ENCODE measurements at places on chromosomes 12 and 14.

DNA sequence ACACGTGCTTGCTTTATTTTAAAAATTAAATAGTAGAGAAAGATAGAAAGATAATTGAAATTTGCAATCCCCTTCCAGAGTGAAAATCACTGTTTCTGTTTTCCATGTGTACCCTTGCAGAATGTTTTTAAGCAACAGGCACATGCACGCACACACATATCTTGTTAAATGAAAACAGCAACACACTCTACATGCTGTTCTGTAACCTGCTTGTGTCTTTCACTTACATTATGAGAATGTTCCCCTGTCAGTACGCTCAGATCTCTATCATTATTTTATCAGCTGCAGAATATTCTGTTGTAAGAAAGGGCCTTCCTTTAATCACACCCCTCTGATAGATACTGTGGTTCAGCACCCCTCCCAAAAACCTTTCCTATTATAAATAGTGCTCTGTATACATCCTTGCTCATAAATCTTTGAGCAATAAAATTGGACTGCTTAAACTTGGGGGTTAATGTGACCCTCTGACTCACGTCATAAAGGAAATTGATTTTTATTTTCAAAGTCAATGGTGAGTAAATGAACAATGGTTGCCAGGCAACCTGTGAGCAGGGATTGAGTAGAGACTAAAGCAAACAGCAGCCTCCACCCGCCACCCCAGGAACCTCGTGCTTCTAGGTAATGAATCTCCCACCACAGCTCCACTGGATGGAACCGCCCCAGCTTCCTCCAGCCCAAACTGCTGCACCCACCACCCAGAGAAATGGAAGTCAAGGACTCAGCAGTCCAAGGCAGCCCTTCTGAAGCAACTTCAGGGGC is 31.9 kb upstream of the CHGA start:
- DNase-seq, result no peak

GRCh38 chr12:96500693-96501092 is 11.3 kb downstream of the CFAP54 start:
- DNase-seq, result no peak

- DNase-seq, result peak; percentile 8
Observed at GRCh38 chr14:44700184-44700583, 193.1 kb upstream of the FSCB start.

DNA sequence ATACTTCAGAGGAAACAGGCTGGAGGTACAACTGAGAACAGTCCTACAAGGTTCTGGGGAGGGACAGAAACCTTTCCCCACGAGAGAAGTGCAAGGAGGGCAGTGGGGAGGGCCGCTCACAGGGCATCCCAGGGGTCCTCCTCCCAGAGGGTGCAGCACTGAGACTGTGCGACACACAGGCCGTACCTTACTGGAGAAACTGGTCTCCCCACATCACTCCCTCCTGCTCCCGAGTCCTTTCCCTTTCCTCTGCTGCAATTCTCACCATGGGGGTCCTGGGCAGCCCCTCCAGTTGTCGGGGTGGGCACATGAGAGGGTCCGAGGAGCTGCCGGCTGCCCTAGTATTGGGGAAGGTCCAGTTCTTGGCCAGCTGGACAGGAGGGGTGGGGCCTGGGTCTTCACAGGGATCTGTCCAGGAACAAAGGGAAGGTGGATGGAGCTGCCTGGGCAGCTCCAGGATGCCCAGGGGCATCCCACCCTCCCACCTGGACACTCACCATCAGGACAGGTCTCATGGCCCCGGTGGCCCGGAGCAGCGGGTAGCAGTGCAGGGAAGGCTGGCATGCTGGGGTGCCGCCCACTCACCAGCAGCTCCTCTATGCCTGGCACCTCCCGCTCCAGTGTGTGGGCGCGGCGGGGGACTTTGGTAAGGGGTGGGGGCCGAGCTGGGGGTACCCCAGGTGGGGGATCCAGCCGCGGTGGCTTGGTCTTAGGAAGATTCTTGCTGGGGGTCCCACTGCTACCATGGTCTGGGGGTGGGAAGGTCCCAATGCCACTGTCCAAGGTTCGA is 35.8 kb downstream of the NCKAP5L start:
- no peak for DNase-seq

- DNase-seq, result no peak
Observed at GRCh38 chr12:119341988-119342387, 7.5 kb downstream of the CCDC60 start.

DNA sequence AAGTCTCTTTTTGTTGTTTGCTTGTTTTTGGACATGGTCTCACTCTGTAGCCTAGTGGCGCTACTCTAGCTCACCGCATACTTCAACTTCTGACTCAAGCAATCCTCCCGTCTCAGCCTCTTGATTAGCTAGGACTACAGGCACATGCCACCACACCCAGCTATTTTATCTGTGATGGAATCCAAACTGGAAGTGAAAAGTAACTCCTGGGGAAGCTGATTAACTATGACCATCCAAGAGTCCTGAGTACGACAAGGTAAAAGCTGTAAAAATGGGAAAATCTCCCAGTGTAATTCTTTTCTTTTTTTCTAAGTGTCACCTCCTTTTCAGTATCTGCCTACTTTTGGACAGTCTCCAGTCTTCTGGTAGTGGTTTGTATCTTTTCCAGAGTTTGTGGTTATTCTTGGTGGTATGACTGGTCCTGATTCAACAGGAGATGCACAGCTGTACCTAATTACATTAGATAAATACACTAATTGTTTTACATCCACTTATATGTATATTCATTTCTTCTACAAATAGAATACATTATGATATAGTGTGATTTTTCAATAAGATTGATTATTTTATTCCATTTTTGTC is 97.8 kb downstream of the SLC6A15 start:
- peak; percentile 23 for DNase-seq

- no peak for DNase-seq
Observed at GRCh38 chr14:73786636-73787485, 64.8 kb upstream of the PTGR2 start.

GRCh38 chr12:42737398-42737797 is 147.9 kb upstream of the PRICKLE1 start:
- no peak for DNase-seq

DNA sequence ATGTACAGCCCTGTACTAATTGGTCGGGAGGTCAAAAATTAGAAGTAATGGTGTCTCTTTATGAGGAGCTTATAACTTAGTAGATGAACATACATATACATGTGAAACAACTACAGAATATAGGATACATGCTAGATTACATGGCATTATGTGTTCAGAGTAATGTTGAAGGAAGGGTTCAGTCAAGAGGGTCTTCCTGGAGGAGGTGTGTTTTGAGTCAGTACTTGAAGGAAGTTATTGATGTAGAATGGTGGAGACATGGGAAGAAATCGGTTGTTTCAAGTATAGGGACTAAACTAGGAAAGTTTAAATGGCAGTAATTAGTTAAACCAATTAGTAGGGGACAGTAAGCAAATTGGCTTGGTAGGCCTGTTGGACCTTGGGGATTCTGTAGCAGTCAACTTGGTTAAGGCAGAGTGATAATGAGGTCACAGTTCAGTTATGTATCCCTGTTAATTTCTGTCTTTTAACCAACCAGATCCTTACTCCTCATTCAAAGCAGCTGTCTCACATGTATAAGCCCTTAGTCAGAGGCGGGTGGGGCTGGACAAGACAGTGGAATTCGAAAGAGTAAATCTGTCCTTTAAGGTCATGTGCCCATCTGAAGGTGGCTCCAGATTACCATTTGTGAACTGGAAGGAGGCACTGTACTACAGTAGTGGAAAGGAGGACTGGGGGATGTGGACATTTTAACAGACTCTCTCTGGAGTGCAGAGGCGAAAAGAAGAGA is 3.5 kb upstream of the ANKRD52 start:
- no peak for DNase-seq

- no peak for DNase-seq
Observed at GRCh38 chr12:6784761-6785160, 4.6 kb upstream of the CD4 start.

GRCh38 chr12:53761306-53761705 is 9.5 kb upstream of the CISTR start:
- DNase-seq, result no peak

DNA sequence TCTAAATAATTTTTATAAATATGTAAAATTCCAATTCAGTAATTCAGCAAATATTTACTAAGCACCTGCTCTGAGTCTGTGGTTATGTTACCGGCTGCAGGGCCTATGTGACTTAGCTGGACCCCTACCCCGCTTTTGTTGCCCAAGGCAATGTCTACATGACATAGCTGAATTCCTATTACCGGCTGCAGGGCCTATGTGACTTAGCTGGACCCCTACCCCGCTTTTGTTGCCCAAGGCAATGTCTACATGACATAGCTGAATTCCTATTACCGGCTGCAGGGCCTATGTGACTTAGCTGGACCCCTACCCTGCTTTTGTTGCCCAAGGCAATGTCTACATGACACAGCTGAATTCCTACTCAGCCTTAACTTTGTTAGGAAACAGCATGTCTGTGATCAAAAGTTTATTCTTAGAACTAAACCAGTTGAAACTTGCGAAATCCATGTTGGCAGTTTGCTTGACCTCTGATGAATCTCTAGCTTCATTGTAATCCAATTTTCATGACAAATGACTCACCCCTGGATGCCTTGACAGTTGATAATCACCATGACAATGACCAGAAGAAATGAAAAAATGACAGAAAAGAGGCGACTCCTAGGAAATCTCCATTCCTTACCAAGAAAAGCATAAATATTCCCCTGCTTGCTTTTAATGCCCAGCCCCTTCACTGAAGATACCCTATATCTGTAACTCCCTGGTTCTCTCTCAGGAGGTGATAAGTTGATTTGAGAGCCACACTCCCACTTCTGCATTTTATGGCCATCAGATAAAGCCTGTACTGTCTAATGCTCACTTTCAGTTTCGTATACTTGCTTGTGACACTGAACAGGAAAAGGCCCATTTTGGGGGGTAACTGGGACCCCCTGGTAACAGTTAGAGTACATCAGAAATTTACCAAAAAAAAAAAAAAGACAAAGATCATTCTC is 148.4 kb upstream of the SYT10 start:
- DNase-seq, result peak; percentile 76

DNA sequence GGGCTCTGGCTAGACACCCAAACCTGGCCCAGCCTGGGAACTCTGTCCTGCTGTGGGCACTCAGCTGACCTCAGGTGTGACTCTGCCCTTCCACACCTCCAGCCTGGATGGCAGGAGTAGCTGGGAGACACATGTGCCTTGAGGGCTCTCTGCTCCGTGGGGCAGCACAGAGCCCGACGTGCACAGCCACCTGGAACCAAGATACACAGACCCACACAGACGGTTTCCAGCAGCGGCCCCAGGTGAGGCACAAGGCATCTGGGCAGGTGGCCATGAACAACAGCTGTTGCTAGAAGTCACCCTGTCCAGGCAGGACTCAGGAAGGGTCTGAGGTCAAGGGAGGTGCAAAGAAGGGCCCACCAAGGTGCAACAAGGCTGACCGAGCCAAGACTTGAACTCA is 5.9 kb downstream of the DEGS2 start:
- DNase-seq, result no peak

GRCh38 chr12:112837629-112838197 is 46.2 kb downstream of the RPH3A start:
- DNase-seq, result no peak

DNA sequence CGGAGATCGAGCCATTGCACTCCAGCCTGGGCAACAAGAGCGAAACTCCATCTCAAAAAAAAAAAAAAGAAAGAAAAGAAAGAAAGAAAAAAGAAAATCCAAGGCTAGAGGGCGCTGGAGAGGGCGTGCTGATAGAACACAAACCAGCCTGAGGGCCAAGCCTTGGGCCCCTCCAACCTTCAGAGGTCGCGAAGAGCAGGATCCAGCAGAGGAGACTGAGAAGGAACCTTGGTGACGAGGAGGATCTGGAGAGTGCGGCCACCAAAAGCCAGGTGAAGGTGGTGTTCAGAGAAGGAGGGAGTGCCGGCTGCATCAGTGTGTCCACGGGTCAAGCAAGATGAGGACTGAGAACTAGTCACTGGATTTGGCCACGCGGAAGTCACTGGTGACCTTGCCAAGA is 4.1 kb upstream of the DYNC1H1 start:
- DNase-seq, result no peak

GRCh38 chr12:110750784-110751461 is 8.2 kb upstream of the PPP1CC start:
- DNase-seq, result no peak

DNA sequence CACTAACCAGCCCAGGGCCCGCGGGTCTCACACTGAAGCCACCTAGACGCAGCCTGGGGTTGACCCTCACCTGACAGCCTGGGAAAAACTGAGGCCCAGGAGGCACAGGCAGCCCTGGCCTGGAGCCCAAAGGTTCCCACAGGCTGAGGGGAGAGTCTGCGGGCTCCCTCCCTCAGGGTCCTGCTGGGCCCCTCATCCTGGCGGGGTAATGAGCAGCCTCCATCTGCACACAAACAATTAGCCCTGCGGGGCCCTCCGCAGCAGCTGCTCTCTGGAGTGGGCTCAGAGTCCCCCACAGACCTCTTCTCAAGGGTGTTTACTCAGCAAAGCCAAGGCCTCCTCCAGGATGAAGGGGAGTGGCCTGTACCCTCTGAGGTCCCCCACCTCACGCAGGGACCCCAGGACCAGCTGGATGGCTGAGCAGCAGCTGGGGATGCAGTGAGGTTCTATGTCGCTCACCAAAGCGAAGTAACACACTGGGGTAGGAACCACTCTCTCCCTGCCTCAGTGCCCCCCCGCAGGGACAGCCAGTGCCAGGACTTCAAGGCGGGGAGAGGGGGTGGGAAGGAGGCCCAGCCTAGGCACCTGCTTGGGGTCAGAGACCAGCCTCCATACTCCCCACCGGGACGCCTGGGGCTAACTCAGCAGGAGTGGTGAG is 7.3 kb downstream of the AKT1 start:
- no peak for DNase-seq

DNA sequence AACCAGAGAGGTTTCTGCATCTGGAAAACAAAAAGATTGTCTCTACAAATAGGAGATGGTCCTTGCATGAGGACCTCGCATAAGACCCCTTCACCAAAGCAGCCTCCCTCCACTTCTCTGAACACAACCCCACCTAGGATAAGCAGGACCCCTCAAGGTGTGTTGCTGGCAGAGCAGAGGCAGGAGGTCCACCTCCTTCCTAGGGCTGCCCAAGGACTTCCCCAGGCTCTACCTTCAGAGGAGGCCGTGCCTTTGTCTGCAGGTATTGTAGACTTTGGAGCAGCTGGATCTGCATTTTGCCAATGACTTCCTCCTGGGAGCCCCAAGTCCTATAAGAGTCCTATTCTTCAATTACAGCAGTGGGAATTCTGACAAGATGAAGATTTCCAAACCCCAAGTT is 67.3 kb upstream of the TSPAN11 start:
- no peak for DNase-seq

DNA sequence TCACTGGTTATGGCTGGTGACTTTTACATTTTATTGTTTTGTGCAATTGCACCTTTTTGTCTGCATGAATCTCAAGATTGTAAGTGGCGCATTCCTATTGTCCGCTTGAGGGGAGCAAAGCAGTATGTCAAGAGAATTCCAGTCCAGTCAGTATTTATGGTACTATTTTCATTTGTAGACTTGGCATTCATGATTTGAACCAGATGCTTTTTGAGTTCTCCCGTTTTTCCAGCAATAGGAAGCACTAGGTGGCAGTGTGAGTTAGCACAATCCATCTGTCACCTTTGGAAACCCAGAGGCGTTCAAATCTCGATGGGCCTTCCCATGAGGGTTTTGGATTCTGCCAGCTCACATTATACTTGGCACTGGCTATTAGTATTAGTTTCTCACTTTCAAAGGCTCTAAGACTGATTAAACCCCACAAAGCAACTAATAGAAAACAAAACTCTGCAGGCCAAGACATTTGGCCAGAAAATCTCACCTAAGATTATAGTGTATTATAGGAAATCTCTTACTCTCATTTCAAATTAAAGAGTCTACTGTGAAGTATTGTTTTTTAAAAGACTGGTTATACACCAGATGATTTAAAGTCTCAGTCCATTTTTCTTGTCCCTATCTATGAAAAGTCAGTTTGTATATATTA is 2.2 kb downstream of the DACT1 start:
- peak; percentile 67 for DNase-seq

GRCh38 chr14:101371799-101372793 is 189.2 kb upstream of the DIO3 start:
- no peak for DNase-seq

Data from skeletal muscle cell (primary cell).